ENCODE measurements at places on chromosomes 16 and 17.

DNA sequence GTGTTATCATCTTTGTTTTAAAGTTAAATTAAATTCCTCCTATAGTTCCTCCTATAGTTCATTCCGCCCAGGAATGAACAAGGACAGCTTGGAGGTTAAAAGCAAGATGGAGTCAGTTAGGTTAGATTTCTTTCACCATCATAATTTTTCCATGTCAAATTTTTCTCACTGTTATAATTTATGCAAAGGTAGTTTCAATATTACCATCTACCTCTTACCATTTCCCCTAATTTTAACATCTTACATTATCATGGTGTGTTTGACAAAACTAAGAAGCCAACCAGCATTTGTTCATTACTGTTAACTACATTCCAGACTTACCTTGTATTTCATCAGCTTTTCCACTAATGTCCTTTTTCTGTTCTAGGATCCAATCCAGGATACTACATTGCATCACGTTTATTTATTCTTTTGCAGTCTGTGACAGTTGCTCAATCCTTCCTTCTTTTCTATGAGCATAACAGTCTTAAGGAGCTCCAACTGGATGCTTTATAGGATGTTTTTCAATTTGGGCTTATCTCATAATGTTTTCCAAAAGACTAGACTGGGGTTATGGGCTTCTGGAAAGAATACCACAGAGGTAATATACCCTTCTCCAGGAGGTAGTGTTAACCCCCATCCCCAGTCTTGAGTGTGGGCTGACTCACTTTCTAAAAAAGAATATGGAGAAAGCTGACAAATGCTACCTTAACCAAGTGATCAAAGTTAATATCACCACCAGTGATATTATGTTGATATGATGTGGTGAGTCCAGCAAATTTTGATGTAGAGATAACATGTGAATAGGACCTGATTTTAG is 158.5 kb downstream of the PPM1E start:
- DNase-seq, result no peak

DNA sequence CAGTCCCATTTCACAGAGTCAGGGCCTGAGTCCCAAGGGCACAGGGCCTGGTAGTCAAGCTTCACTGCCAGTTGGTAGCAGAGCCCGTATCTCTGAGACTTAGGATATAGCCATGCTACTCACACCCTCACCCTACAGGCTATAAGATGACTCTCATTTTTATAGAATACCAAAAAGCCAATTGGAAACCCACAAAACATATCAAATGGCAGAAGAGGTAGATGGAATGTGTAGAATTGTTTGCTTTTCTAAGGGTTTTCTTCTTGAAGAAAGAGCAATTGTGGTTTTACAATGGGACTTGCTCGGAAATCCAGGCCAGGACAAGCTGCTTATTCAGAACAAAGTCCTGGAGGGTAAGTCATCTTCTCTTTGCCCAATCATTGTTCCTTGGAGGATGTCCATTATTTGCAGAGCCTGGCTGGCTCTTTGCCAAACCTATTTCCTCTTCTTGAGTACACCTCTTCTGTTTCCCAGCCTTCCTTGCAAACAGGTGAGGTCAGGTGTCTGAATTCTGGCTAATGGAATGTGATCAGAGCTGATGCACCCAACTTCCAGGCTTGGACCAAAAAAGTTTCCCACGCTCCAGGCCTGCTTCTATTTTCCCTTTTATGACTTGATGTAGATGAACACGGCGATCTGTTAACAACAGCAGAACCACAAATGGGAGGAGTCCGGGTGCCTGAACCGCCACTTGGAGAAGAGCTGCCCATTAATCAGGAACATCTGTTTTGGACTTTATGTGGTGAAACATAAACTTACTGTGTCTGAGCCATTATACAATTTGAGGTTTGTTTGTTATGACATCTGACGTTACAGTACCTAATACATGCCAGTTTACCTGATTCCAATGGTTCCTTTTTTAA is 16.9 kb upstream of the CCL22 start:
- peak; percentile 23 for DNase-seq

DNA sequence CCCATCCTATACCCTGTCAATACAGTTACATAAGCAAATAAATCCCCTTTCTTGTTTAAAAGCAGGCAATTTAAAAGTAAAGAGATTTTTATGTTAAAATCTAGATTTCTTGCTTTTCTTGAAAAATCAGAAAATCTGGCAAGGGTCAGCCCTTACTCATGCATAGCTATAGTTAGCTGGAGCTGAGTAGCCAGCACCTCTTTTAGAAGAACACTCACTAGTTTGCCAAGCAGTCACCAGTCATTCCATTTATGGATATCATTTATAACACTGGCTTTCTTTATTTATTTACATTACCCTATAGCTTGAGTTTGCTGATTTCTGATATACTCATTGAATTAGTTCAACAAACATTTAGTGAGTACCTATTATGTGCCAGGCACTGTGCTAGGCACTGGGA is 45.7 kb downstream of the NXPH3 start:
- DNase-seq, result no peak

GRCh38 chr16:77273-77806 is 685 bp upstream of the MPG start:
- DNase-seq, result peak; percentile 36

- DNase-seq, result peak; percentile 27
These were observed 605 bp downstream of the MRTFB start for GRCh38 chr16:14071576-14072271.

DNA sequence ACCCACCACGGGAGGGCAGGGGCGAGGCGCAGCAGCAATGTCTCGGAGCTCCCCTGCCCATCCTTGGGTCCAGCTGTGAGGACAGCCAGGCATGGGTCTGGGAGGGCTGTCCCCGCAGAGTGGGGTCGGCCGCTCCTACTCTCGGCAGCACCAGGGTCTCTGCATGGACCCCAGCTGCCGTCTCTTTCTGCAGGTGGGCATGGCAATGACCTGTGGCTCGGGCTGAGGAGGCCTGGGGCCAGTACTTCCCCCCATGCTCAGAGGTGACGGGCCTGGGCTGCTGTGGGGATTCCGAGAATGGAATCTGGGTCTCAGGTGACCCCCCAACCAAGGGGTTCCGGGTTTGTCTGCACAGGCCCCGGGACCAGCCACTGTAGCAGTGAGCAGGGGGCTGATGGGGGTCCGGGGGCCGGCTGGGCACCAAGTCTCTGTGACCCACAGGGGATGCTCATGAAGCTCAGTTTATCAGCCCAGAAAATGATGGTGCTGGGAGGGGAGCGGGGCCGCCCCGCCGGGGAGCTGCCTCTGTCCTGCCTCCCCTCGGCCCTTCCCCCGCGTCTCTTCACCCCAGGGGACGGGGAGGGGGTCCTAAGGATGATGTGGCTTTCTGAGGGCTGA is 23.5 kb downstream of the CACNA1H start:
- DNase-seq, result no peak

DNA sequence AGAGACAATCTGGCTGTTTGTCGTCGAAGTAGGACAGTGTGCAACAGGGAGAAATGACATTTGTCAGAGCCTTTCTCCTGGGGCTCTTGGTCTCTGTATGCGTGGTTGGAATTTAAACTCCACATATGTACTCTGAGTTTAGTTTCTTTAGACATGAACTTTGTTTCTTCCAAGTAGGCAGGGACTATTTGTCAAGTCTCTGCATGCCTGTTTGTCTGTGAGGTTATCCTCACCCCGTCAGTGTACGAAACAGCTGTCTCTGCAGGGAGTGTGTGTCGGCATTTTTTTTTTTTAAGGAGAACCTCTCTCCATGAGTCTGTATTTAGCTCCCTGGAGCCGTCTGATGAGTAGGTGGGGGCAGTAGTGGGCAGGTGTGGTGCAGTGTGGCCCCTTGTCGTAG is 29.7 kb downstream of the NDEL1 start:
- no peak for DNase-seq

DNA sequence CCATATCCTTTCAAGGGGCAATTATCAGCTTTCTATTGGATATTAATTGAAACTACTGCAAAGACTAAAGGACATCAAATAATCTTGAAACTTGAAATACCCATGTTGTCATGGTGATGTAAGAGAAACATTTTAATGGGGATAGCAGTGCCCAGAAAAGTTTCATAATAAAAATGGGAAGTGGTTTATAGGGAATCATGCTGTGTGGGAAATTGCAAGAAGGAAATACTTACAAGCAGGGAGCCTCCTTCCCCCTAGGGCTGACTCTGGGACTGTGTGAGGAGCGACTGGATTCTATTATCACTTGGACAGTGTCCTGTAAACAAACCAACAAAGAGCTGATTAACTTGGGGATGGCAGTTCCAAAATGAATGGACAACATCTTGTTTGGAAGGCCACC is 1393.1 kb upstream of the GOT2 start:
- no peak for DNase-seq

- DNase-seq, result no peak
These were observed 44.6 kb downstream of the SMPD3 start for GRCh38 chr16:68403704-68404103.

DNA sequence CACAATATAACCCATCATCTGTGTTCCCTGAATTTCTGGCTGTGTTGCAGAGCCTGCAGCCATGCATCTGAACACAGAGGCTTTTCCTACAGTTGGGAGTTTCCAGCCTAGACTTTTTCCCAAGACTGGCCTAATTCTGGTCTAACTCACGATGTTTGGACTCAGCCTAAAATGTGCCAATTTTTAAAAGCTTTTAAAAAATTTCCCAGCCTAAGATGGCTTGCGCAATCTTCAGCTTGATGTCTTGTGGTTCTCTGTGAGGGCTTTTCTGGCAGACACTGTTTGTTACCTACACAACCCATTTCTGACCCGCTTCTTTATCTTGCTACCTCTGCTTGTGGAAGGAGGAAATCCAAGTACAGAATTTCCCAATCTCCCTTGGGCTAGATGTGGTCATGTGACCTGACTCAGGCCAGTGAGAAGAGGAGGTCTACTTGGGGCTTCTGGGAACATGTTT is 72.7 kb upstream of the GAS7 start:
- DNase-seq, result no peak

DNA sequence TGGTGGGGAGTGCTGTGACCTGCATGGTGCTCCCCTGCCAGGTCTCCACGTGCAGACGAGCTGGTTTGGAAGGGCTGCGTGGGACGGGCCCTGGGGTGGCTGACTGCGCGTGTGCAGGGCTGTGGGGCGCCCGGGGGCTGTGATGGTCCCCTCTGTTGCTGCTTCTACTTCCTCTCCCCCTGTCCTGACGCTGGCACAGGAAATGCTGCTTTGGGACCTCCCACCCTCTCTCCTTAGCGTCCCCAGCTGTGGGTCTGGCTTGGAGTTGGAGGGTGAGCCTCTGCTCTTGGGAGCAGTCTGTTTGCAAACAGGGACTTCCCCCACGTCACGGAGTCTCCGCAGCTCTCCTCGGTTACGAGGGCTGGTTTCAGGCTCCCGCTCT is 35.2 kb downstream of the TSC2 start:
- no peak for DNase-seq

- no peak for DNase-seq
These were observed 212.8 kb downstream of the MSI2 start for GRCh38 chr17:57468932-57469775.

GRCh38 chr17:82175951-82176350 is 36.7 kb downstream of the CCDC57 start:
- DNase-seq, result no peak

GRCh38 chr17:28240688-28241340 is 78.2 kb upstream of the TMEM97 start:
- no peak for DNase-seq

- peak; percentile 83 for DNase-seq
These were observed 765 bp downstream of the COL1A1 start for GRCh38 chr17:50200457-50201275.

DNA sequence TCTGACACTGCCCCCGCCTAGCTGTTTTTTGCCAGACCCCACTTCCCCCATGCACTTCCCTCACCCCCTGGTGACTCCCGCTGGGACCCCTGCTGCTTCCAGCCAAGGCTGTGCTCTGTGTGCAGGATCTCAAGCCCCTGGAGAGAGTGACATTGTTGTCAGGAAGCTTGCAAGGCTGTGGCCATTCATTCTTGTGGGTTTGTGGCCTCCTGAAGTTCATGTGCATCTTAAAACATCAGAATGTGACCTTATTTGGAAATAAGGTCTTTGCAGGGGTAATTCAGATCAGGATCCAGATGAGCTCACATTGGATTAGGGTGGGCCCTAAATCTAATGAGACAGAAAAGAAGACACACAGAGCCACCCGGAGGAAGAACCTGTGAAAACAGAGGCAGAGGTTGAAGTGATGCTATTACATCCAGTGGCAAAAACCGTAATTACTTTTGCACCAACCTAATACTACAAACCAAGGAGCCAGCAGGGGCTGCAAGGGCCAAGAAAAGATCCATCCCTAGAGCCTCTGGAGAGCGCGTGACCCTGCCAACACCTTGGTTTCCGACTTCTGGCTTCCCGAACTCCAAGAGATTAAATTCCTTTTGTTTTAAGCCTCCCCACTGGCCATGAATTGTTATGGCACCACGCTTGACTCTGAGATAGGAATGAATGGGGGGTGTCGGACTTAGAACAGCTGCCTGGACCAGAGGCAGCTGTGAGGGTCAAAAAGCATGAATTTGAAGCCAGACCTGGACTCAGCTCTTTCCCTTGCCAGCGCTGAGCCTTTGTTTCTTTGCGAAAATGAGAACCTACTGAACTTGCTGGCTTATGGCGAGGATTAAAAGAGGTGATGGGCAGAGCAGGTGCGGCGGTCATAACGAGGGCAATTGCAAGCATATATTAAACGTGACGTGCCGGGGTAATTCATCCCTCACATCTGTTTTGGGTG is 75.5 kb downstream of the BMERB1 start:
- peak; percentile 32 for DNase-seq

DNA sequence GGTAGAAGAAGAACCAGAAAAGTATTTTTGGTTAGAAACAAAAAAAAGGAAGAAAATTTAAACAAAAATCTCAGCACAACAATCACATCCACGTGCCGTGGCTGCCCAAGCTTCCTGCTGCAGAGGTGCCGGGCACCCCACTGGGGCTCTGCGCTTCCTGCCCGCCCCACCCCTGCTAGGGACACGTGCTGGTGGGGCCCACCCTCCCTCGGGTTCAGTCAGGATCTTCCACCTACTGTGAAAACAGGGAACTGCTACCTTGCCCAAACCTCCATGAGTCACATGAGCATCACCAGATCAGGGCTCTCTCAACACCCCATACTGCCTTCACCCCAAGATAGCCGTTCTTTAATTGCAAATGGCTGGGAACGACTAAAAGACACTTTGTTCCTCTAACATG is 24.4 kb upstream of the CYTH1 start:
- no peak for DNase-seq

DNA sequence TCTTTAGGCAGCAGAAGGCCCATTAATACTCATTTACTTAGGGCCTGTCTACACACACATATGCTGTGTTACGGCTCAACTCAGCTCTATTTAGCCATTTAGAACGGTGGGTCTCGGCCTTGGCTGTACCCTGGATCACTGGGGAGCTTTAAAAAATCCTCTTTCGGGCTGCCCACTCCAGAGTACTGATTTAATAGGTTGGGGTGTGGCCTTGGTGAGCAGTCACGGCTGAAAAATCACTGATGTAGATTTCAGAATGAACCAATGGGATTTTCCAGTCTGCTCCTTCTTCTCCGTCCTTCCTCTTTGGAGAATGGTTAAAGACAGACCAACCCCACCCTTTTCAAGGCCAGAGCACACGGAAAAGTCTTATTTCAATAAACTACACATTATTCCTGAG is 223.5 kb downstream of the CCDC182 start:
- no peak for DNase-seq

GRCh38 chr16:50297301-50298074 is 31.1 kb downstream of the ADCY7 start:
- no peak for DNase-seq

DNA sequence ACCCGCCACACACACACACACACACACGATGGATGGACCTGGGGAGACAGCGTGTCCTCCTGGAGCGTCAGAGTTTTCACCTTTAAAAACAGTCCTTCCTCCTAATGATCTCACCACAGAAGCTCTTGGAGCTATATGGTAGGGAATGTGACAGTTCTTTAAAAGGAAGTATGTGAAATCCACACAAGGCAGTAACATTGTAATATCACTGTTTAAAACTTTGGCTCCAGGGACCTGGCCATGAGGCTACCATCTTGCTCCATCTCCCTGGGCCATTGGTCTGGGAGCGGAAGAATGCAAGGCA is 302.4 kb downstream of the SOX9 start:
- DNase-seq, result no peak

Data from hematopoietic multipotent progenitor cell treated with erythropoietin and hydrocortisone succinate and interleukin-3 and kit ligand, for 8 days (in vitro differentiated cells).